ENCODE measurements at places on chromosomes 2 and 18.

DNA sequence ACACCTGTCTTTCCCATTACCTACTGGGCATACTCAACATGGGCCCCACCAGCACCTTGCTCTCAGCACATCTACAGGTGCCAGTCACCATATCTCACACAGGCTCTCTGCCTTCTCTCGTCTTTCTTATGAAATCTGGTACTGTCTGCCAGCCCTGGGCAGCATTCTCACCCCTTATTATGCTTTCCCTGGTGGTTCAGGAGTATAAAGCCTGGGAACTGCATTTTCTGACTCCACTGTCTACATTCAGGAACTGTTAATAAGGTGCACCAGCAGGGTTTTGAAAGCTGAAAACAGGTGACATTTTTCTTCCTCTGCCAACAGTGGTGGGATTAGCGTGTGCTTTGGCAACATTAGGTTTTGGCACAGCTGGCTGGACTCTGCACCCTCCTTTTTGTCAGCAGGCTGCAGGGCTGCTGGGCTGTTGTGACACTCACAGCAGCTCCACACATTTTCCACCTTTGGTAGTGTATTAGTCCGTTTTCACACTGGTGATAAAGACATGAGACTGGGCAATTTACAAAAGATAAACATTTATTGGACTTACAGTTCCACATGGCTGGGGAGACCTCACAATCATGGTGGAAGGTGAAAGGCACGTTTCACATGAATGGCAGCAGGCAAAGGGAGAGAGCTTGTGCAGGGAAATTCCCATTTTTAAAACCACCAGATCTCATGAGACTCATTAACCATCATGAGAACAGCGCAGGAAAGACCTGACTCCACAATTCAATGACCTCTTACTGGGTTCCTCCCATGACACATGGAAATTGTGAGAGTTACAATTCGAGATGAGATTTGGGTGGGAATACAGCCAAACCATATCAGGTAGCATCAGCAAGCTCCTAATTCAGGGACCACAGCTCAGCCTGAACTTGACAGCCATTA, 343.1 kb upstream of the LYPD1 start:
- DNase-seq = no peak

DNA sequence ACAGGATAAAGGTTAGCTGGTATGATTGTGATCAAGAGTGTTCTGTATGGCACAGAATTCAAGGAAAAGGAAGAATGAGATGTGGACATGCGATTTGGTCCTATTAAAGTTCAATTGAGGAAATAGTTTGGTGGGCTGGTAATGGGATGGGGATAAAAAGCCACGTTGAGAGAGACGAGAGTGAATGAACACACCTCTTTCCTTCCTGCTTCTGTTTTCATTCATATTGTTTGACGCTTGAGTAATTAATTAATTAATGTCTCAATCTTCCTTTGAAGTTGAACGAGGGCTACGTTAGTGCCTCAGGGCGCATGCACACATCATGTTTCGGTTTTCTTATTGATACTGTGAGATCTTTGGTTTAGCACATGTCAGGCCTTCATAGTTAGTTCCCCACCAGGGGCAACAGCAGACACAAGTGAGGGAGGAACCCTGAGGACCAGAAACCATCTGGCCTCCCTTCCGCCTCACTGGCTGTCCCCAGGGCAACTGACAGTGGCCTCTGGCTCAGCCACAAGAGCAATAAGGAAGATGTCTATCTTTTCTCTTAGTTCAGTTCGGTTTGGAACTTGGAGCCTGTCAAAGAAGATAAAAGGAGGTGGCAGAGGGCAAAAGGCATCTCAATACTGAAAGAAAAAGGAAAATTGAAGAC, 116.0 kb downstream of the LIPG start:
- DNase-seq = no peak

GRCh38 chr18:48787203-48788151, 163.3 kb downstream of the SMAD7 start:
- DNase-seq = no peak

DNA sequence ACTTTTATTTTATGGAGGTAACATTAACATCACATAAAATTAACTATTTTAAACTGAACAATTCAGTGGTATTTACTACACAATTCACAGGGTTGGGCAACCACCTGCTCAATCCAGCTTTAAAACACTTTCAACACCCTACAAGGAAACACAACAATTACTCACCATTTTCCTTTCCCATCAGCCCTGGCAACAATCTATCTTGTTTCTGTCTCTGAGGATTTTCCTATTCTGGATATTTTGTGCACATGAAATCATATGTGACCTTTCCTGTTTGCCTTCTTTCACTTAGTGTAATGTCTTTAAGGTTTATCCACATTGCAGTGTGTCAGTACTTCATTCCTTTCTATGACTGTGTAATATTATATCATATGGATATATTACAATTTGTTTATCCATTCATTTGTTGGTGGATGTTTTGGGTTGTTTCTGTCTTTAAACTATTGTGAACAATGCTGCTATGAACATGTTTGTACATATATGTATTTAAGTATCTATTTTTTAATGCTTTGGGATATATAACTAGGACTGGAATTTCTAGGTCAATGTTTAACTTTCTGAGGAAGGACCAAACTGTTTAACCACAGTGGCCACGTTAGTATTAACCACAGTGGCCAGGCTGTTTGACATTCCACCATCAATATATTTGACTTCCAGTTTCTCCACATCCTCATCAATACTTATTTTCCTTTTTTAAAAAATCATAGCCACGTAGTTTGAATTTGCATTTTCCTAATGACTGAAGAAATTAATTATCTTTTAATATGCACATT, 72.4 kb upstream of the KIF5C start:
- DNase-seq = no peak

DNA sequence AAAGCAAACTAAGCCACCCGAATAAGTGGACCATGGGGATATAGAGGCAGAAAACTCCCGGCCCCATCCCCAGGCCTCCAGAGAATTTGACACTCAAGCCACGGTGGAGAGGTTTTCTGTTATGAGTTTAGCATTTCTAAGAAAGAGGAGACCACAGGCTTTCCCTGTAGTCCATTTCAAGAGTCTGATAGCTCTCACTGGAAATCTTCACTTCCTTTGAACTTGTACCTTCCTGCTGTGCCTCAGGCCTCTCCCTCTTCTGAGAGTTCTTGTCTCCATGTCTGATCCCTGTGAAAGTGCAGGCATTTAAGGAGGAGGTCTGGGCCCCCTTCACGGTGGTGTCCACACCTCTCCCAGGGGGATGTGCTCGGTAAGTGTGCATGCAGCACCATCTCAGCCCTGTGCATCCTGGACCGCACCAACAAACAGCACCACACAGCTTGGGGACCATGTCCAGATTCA, 113.7 kb downstream of the BCL2 start:
- DNase-seq = no peak

DNA sequence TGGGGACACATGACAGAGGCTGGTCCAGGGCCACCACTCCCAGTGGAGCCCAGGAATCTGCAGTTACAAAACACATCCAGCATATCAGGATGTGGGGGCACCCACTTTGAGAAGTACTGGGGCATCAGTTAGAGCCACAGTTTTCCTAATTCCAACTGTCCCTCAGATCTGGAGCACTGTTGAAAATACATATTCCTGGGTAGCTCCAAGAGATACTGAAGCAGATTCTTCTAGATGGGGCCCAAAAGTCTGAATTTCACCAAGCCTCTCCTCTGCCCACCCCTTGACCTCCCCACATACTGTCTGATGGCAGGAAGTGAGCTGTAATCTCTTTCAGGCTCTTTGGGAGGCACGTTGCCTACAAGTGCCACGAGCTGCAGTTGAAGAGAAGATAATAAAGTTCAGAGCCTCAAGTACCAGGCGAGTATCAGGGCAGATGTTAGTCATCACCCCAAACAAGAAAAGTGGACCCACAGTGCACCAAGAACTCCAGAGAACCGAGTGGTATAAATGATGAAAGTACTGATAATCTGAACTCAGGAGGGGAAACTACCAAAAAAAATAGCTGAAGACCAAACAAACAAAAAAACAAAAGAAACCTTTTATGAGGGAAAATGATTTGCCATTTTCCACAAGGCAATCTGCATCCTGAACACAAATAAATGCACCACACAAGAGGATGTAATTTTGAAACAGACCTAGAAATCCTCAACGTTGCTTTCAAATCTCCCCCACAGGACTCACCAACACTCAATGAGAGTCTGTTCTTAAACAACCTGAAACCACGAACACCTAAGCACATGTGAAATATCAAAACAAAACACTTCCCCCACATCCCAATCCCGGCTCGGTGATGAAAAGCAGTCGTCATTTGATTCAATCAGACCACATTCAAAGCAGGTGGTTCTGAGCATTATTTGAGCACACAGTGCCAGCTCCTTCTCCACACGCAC, 98.7 kb downstream of the TCF4 start:
- DNase-seq = no peak

- DNase-seq = no peak
Observed at GRCh38 chr2:168713325-168713724, 89.1 kb upstream of the NOSTRIN start.

DNA sequence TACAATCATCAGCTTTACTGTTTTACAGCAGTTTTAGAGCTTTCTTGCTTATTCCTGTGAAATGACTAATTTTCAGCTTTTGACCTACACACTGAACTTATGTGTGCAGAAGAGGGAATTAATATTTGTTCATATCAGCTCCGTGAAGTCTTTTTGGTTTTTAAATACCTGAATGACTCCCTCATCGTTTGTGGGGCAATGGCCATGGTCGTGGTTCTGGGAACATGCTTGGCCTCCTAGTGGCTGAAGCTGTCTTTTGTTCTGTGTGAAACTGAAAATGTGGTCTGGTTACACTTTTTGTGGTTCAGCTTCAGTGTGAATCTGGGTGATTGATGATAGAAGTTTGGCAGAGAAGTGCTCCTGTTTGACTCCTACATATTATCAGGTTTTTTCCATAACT, 408.1 kb downstream of the THSD7B start:
- no peak for DNase-seq

DNA sequence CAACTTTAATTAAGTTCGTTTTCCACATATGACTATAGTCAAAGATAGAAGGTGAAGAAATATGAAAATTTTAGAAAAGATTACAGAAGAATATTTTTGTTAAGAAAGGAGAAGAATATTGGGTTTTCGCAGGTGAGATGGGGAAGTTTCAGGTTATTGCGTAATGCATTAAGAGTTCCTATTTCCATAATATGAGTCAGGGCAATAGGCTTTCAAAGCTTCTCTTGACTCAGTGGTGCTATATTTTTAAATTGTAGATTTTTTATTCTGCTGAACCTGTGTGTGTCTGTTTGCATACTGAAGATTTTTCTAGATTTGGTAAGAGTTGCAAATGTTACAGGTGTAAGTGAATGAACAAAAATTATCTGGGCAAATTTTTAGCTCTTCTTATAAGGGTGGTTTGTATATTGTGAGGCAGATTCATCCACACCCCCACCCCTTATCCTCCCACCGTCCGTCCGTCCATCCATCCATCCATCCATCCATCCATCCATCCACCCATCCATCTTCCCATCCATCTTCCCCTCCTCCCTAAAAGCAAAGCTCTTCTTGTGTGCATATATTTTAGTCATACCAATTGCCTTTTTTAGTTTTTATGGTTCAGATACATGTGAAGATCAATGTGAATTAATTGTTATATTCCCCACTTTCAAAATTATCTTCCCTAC, 69.6 kb downstream of the MYO1B start:
- DNase-seq = no peak

DNA sequence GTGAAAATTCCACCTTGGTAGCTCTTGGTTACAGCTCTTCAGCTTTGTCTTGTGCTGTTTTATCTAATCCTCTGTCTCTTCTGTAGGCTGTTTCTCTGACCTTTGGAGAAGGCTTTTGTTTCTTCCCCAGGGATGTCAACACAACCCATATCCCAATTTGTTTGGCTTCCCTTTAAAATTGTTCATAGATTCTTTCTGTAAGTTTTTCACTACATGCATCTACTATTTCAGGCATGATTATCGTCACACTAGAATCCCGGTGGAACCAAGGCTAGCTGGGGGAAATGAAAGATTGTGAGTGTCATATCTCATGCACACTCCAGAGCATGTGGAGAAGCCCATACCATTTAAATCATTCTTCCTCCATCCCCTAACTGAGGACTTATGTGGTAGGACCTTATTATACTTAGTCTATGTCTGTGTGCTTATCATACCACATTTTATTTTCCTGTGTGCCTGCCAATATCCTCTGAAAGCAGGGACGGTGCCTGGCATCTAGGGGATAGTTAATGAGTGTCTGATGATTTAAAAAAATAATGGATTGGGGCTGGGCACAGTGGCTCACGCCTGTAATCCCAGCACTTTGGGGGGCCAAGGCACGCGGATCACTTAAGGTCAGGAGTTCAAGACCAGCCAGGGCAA, 59.9 kb downstream of the CRIM1 start:
- no peak for DNase-seq

- no peak for DNase-seq
Observed at GRCh38 chr2:40258135-40258457, 193.8 kb downstream of the SLC8A1 start.

- no peak for DNase-seq
Observed at GRCh38 chr18:79732721-79733025, 53.1 kb downstream of the CTDP1 start.

- DNase-seq = no peak
Observed at GRCh38 chr18:3248658-3249359, 1.2 kb downstream of the MYL12A start.

DNA sequence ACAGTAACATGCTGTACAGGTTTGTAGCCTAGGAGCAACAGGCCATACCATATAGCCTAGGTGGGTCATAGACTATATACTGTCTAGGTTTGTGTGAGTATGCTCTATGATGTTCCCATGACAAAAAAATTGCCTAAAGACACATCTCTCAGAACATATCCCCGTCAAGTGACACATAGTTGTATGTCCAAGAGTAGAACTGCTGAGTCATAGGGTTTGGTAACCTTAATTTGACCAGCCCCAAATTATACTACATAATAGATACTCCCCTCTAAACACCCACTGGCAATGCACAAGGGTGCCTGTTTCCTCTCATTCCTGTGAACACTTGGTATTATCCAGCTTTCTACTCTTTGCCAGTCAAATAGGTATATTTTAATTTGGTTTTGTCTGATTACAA, 161.6 kb downstream of the LCLAT1 start:
- no peak for DNase-seq

GRCh38 chr2:78263571-78263970, 741.4 kb upstream of the LRRTM4 start:
- no peak for DNase-seq

DNA sequence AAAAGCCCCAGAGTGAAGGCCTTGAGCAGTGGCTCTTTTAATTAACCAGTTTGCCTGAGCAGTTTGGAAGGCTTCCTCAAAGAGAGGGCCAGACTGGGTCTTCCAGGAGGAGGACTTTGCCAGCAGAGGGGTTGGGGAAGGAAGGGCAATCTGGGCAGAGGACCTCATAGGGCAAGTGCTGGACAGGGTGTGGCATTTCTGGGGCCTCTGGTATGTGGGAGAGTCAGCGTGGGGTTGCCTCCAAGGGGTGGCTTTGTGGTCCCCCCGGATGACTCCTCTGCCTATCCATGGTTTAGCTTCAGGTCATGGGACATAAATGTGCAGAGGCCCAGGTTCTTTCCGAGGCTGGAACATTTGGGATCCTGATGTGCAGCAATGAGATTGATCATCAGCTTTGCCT, 12.6 kb downstream of the GLI2 start:
- DNase-seq = no peak

DNA sequence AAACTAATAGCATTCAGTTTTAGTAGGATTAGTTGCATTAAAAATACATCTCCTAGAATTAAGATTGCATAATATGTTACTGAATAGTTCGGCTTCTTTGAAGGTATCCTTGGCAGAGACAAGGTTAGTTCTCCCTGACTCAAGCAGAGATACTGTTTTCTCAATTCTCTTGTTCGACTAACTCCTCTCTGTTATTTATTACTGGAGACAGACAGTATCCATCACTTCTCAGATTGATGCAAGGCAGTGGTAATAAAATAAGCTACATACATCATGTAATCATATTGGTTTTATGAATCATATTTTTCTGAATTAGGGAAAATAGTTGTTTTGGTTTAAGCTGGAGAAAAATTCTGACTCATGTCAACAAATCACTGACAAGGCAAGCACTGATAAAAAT, 134.8 kb downstream of the SLC8A1 start:
- no peak for DNase-seq
